ENCODE measurements at places on chromosomes 11 and 22.

DNA sequence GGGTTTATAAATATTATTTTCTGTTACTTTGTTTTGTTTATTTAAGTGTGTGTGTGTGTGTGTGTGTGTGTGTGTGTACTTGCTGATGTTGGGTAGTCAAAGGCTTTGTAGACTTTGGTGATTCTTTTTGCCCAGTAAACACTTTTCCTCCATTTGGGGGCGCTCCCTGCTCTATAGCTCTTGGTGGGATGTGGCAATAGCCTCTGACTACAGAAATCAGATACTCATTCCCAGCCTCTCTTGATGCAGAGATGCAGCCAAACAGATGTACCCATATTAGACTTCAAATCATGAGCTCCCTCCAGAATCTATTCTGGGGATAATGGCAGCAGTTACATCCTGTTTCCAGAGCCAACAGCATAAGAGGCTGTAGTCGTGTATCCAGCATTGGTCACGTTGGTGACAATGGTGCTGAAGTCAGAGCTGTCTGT is 33.4 kb upstream of the APOL5 start:
- no peak for DNase-seq
- no peak overlapping the region for H3K27ac ChIP-seq
- peaks cover 2% of the 10 kb centered on the region for H3K27me3 ChIP-seq
- H3K36me3 ChIP-seq: no peaks in the 10 kb centered on the region
- H3K4me1 ChIP-seq: no peaks in the 10 kb centered on the region

DNA sequence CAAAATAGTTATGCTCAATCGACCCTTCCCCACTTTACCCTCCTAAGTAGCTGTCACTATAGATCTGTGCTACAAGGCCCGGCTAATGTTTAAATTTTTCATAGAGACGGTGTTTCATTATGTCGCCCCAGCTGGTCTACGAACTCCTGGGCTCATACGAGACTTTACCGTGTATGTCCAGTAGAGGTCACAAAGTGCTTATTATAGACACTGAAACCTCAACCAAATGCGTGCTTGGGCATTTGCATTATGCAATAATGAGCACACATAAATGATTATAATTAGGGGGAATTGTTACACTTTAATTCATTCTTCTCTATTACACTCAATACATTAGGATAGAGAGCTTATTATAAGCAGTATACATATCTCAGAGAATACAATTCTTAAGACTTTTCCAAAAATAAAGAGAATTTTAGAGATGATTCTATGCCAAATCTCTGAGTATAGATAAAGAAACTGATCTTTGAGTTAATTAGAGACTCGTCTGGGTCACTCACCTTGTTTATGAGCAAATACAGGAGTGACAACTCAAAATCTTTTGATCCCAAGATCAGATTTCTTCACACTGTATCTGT is 12.5 kb upstream of the MRPL16 start:
- no peaks in the 10 kb centered on the region for H3K36me3 ChIP-seq
- no peaks in the 10 kb centered on the region for H3K27me3 ChIP-seq
- H3K4me1 ChIP-seq: no peaks in the 10 kb centered on the region
- no peak overlapping the region for H3K27ac ChIP-seq

GRCh38 chr11:127195501-127196120 is 195.0 kb upstream of the KIRREL3 start:
- H3K36me3 ChIP-seq: no peaks in the 10 kb centered on the region
- no peak for DNase-seq
- H3K27ac ChIP-seq: no peak overlapping the region
- no peaks in the 10 kb centered on the region for H3K4me1 ChIP-seq
- H3K27me3 ChIP-seq: no peaks in the 10 kb centered on the region
- no peak overlapping the region for H3K4me3 ChIP-seq

- H3K4me3 ChIP-seq: peak within 1 kb of the TSS; percentile 33
- no peaks in the 10 kb centered on the region for H3K27me3 ChIP-seq
- H3K36me3 ChIP-seq: no peaks in the 10 kb centered on the region
- peak; percentile 49 for DNase-seq
Measured at GRCh38 chr11:536841-537621, at the start of gene LRRC56. LRRC56 (plus strand) TSS chr11:537527; CDS start chr11:540685, 3,158 bp downstream.

GRCh38 chr22:36831206-36831605 is 14.4 kb upstream of the PVALB start:
- no peaks in the 10 kb centered on the region for H3K36me3 ChIP-seq
- H3K4me1 ChIP-seq: no peaks in the 10 kb centered on the region
- H3K27ac ChIP-seq: no peak overlapping the region
- no peak for DNase-seq

GRCh38 chr11:116328391-116328790 is 444.4 kb downstream of the BUD13 start:
- no peak overlapping the region for H3K27ac ChIP-seq
- DNase-seq: no peak
- H3K4me3 ChIP-seq: no peak overlapping the region
- no peaks in the 10 kb centered on the region for H3K27me3 ChIP-seq

DNA sequence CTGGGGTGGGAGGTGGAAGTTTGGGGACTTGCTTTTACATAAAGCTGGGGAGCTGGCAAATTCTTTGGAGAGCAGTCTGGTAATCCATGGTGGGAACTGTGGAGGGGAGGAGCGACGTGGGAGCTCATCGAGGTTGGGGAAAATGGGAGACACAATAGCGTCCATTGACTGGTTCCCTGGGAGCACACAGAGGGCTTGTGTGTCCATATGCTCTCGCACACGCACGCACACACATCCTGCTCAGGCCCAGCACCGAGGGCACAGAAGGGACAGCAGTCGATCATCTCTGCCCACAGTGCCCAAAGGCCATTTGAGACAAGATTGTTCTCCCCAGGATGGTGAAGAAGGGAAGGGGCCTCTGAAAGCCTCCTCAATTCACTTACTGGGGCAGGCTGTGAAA is 53.7 kb downstream of the FBXO7 start:
- no peak overlapping the region for H3K27ac ChIP-seq
- H3K36me3 ChIP-seq: no peaks in the 10 kb centered on the region
- no peak overlapping the region for H3K4me3 ChIP-seq

- H3K4me3 ChIP-seq: no peak overlapping the region
- peak; percentile 48 for DNase-seq
- H3K27ac ChIP-seq: no peak overlapping the region
- H3K4me1 ChIP-seq: no peaks in the 10 kb centered on the region
- H3K36me3 ChIP-seq: no peaks in the 10 kb centered on the region
- no peaks in the 10 kb centered on the region for H3K27me3 ChIP-seq
Measured at GRCh38 chr22:23385678-23386631, 194.1 kb downstream of the IGLL1 start.

- H3K4me3 ChIP-seq: no peak overlapping the region
- no peaks in the 10 kb centered on the region for H3K27me3 ChIP-seq
- no peak for DNase-seq
- no peak overlapping the region for H3K27ac ChIP-seq
- H3K4me1 ChIP-seq: peaks cover 8% of the 10 kb centered on the region
Measured at GRCh38 chr22:25364281-25364680, 144.8 kb downstream of the CRYBB2 start.

GRCh38 chr22:24883432-24883831 is 63.1 kb downstream of the LHFPL7 start:
- H3K27ac ChIP-seq: no peak overlapping the region
- H3K4me1 ChIP-seq: no peaks in the 10 kb centered on the region
- no peaks in the 10 kb centered on the region for H3K36me3 ChIP-seq
- no peak for DNase-seq
- H3K27me3 ChIP-seq: no peaks in the 10 kb centered on the region

DNA sequence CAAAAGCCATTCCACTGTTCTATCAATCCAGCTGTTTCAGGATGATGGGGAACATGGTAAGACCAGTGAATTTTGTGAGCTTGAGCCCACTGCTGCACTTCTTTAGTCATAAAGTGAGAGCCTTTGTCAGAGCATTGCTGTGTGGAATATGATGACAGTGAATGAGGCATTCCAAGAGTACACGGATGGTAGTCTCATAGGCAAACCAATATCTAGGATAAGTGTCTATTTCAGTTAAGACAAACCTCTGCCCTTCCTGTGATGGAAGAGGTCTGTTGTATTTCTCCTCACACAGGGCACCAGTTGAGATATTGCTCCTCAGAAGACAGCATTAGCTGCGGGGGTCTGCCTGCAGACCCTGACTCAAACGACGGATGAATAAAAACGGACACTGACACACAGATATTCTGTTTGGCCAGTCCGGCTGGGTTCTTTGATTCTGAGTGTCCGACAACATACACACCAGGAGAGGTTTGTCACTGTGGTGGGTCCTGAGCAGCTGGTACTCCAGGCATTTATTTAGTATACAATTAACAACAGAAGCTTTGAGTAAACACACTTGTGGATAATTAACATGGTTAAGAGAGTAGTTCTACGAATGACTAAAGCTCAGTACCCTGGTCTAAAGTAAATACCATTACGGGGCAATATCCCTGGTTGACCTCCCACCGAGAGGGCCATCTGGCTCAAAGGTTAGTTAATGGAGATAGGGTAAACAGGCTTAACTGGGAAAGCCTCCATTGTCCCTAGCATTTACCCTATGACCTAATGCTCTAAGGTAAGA is 121.7 kb downstream of the ZNF280B start:
- no peak overlapping the region for H3K27ac ChIP-seq
- no peak overlapping the region for H3K4me3 ChIP-seq
- no peaks in the 10 kb centered on the region for H3K4me1 ChIP-seq
- H3K27me3 ChIP-seq: no peaks in the 10 kb centered on the region
- no peak for DNase-seq

DNA sequence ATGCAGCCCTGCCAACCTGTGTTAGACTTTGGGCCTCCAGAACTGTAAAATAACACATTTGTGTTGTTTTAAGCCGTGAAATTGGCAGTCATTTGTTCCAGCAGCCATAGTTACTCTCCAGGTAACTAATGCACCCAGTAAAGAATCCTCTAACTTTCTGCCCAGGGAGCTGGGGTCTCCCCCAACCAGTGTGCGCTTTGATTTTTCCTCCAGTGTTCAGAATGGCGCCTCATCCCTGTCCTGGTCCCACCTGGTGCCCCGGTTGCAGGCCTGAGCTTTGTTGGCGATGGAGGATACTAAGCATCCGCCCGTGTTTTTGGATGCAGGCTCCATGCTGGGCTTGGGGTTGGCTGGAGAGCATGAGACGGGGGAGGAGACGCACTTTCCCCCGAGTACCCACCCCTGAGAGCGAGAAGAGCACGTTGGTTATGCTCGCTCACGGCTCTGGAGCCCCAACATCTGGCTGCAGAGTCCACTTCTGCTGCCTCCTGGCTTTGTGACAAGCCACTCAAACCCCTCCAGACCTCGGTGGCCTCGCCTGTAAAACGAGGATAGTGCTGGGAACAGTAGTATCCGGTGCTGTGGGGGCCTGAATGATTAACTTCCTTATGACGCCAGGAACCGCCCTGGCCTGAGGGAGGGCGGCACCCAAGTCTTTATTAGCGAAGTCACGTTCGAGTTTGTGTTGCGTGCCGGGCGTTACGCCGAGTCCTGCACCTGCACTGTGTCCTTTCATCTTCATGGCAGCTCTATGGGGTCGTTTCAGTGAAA is 25.8 kb downstream of the MRGPRD start:
- H3K27ac ChIP-seq: no peak overlapping the region
- no peaks in the 10 kb centered on the region for H3K27me3 ChIP-seq
- H3K36me3 ChIP-seq: no peaks in the 10 kb centered on the region

- H3K27me3 ChIP-seq: peaks cover 9% of the 10 kb centered on the region
- H3K36me3 ChIP-seq: no peaks in the 10 kb centered on the region
- no peak overlapping the region for H3K4me3 ChIP-seq
- no peak overlapping the region for H3K27ac ChIP-seq
Measured at GRCh38 chr11:2752923-2753322, 53.1 kb upstream of the KCNQ1OT1 start.

DNA sequence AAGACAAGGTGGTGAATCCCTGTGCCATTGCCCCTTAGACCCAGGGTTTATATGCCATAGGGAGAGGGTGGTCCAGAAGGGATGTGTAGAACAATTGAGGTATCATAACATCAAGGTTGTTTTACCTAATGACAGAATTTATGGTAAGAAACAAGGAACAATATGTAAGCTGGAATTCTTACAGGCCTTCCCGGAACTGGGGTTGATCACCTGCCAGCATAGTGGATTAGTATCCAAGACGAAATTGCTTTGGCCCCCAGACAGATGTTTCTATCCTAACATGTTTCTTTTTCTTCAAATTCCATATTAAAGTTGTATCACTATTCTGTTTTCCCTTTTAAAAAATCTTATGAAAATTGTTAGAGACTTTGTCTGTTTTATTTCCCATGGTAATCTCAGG is 343.8 kb upstream of the ANO3 start:
- H3K27ac ChIP-seq: no peak overlapping the region
- H3K4me3 ChIP-seq: no peak overlapping the region
- no peaks in the 10 kb centered on the region for H3K4me1 ChIP-seq
- H3K36me3 ChIP-seq: no peaks in the 10 kb centered on the region
- DNase-seq: no peak

- no peaks in the 10 kb centered on the region for H3K36me3 ChIP-seq
- DNase-seq: peak; percentile 94
- H3K4me1 ChIP-seq: peaks cover 20% of the 10 kb centered on the region
- H3K27me3 ChIP-seq: peaks cover 46% of the 10 kb centered on the region
- H3K4me3 ChIP-seq: no peak overlapping the region
Measured at GRCh38 chr11:59207988-59208451, 4.7 kb downstream of the MPEG1 start.

DNA sequence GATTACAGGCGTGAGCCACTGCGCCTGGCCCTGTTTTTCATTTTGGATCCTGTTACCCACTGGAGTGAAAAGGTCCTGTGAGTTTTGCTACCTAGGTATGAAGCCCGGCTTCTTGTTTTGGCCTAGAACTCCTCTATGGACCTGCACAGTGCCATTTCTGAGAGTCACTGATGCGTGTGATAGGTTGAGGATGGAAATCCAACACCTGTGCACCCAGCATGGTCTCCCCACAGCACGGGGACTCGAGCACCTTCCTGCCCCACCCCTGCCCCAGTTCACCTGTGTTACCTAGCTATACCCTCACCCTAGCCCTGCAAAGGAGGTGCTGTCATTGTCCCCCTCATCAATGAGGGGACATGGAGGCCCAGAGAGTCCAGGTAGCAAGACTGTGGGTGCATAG is 5.1 kb downstream of the FBLN1 start:
- H3K4me1 ChIP-seq: peaks cover 55% of the 10 kb centered on the region
- no peak for DNase-seq
- H3K4me3 ChIP-seq: no peak overlapping the region
- H3K27ac ChIP-seq: no peak overlapping the region

GRCh38 chr22:24843048-24843447 is 37.0 kb downstream of the SGSM1 start:
- DNase-seq: no peak
- H3K36me3 ChIP-seq: no peaks in the 10 kb centered on the region
- no peaks in the 10 kb centered on the region for H3K4me1 ChIP-seq
- H3K27me3 ChIP-seq: no peaks in the 10 kb centered on the region

- no peaks in the 10 kb centered on the region for H3K36me3 ChIP-seq
- DNase-seq: no peak
- H3K4me1 ChIP-seq: peaks cover 10% of the 10 kb centered on the region
- no peak overlapping the region for H3K4me3 ChIP-seq
- peaks cover 6% of the 10 kb centered on the region for H3K27me3 ChIP-seq
Measured at GRCh38 chr11:45050111-45050510, 96.3 kb upstream of the PRDM11 start.

- DNase-seq: no peak
- peaks cover under 1% of the 10 kb centered on the region for H3K4me1 ChIP-seq
- no peaks in the 10 kb centered on the region for H3K36me3 ChIP-seq
- H3K27ac ChIP-seq: no peak overlapping the region
Measured at GRCh38 chr11:134956450-134957210, 544.6 kb upstream of the B3GAT1 start.
